Activated CD8-positive, alpha-beta memory T cell treated with anti-CD3 and anti-CD28 coated beads, Interleukin-2, amount 50 U/mL, for 48 hours (primary cell): ENCODE measurements at places on chromosomes 1 and 21.

GRCh38 chr1:223478606-223479005 is 85.4 kb downstream of the CCDC185 start:
- DNase-seq = no peak

DNA sequence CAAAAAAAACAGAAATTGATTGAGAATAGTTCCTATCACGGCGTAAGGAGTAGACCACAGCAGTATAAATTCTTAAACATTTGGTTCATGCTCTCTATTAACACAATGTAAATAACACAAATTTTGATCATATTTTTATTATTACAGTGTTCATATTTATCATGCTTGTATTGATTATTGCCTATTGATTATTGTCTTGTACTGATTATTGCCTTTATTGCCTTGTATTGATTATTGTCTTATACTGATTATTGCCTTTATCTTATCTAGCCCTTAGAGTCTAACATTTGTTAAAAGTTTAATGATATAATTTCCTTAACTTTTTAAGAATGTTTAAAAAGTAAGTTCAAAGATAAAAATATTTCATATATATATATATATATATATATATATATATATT is 460.7 kb downstream of the KCNT2 start:
- DNase-seq = no peak

DNA sequence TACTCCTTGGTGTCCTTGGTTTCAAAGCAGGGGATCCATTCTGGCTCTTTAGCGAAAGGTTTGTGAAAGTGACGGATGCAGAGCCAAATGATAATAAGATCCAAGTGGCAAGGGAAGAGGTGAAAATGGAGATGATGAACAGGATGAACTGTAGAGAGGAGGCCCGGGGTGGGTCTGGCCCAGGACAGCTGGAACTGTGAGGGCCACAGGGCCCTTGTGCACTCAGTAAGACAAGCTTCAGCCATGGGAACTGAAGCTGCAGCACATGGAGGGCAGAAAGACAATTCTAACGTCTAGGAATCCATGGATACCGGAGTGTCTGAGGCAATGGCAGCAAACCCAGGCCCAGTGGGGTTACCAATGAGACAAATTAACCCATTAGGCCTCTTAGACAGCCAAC is 4.8 kb downstream of the KCNA2 start:
- peak; percentile 10 for DNase-seq

DNA sequence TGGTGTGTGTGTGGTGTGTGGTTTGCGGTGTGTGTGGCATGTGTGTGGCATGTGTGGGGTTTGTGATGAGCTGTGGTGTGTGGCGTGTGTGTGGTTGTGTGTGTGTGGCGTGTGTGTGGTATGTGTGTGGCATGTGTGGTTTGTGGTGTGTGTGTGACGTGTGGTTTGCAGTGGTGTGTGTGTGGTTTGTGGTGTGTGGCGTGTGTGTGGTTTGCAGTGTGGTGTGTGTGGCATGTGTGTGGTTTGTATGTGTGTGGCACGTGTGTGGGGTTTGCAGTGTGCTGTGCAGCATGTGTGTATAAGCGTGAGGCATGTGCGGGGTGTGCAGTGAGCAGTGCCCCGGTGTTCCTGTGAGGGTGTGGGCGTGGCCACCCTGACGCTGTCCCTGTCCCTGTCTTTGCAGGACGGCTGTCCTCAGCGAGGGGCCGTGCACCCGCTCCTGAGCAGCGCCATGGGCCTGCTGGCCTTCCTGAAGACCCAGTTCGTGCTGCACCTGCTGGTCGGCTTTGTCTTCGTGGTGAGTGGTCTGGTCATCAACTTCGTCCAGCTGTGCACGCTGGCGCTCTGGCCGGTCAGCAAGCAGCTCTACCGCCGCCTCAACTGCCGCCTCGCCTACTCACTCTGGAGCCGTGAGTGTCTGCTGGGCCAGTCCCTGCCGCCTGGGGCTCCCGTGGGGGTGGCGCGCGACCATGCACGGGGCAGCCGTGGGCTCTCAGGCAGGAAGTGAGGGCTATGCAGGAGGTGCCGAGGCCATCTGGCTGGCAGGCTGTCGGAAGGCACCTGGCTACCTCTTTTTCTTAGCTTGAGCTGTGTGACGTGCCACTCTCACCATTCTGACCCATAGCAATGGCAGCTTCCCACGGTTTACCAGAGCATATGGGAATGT is 52.6 kb upstream of the TRAPPC10 start:
- peak; percentile 73 for DNase-seq

DNA sequence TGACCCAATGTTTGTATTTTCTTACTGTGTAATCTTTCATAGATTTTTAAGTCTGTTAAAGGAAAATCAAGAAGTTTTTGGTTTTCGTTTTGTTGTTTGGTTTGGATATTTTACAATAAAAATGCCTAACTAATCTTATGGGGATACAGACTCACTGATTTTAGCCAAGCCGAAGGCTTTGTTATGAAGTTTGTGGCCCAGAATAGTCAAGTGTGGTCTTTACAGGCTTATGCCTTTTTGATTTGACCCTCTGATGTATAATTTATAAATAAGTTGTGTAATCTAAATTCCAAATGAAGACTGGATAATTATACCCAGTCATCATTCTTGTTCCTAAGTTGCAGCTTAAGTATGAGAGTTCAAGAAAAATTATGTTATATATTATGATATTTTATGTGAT is 739.3 kb downstream of the ADGRL2 start:
- no peak for DNase-seq

DNA sequence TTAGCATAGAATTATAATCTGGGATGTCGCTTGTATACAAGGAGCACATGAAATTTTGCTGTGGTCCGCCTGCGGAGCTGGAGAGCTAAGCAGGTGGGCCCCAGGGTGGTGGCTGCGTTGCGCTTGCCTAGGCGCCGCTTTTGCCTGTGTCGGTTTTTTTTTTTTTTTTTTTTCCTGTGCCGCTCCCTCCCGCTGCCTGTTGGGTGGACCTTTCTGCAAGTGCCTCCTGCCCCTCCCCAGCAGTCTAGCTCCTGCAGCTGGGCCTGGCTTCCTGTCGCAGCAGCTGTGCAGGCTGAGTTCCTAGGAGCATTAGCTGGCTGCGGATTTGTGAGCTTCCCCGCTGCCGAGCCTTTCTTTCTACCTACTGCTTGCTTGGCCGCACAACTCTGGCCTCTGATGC is 20.6 kb downstream of the PYHIN1 start:
- no peak for DNase-seq

DNA sequence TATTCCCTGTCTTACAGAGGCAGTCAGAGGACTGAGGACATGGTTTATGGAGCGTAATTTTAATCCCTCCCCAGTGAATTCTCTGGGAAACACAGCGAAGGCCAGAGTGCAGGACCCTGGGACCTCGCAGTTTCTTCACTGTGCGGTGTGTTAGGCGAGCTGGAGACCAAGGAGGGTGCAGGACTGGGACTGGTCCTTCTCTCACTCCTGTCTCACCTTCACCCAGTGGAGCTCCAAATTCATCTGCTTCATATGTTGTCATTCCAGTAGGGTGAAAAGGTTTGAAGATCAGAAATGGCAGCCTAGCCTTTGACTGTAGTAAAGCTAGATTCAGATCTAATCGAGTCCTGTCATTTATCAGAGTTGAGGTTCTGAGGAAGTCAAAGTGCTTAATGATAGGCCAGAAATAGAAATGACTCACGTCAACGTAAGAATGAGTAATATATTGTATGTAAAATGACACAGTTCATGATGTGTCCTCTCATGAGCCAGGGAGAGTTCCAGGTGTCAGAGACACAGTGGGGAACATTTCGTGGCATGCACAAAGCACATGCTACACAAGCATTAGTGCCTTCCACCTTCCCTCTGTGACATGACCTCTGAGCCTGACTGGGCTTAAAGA is 647.5 kb downstream of the SMYD3 start:
- DNase-seq = no peak

- DNase-seq = no peak
Observed at GRCh38 chr1:94270801-94271203, 33.4 kb upstream of the ARHGAP29 start.

DNA sequence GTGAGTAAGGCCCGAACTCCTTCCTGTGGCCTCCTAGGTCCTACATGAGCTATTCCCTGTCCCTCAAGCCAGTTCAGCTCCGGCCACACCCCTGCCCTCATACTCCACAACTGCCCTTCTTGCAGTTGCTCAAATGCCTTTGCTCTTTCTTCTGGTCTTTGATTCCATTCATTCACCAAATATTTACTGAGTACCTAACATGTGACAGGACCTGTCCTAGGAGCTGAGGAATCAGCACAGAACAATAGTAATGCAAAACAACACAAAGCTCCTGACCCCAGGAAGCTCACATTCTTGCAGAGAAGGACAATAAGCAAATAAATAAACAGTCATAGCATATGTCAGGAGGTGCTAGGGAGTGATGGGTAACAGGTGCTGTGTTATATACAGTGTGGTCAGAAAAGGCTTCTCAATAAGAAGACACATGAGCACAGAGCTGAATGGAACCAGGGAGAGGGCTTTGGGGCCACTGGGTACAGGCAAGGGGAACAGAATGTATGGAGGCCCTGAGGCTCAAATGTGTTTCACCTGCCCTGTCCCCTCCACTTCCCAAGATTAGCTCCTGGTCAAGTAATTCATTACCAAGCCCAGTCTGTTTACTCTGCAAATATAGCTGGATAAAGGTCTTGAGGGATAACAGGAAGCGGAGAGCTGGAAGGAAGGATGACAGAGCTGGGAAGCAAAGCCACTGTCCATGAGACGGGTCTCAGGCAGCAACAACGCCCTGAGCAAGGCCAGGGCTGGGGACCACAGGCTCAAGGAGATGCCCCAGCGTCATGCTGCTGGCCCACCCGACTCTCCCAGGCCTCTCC is 145.1 kb downstream of the CSMD2 start:
- DNase-seq = no peak
